ENCODE measurements at places on chromosomes 12 and 14. TPM values are rescaled to one million over a fixed set of nuclear protein-coding genes. Genes with fewer than 3 reads are reported as not detected.

SERPINA9 gene
- not detected for total RNA-seq

CCDC63 gene
- total RNA-seq, result not detected

GPHB5 gene
- not detected for total RNA-seq

SLC24A4 gene
- not detected for total RNA-seq

JPH4 gene
- total RNA-seq, result not detected

TMCC3 gene
- total RNA-seq, result 1.6 TPM

KRT2 gene
- total RNA-seq, result not detected

FITM1 gene
- total RNA-seq, result not detected

SLC7A7 gene
- 3.9 TPM for total RNA-seq

ANKRD52 gene
- 22.2 TPM for total RNA-seq

ENDOU gene
- not detected for total RNA-seq

SLC25A21 gene
- total RNA-seq, result 0.97 TPM

NANOG gene
- total RNA-seq, result not detected

SERPINA12 gene
- not detected for total RNA-seq

VRTN gene
- total RNA-seq, result not detected

ASCL4 gene
- not detected for total RNA-seq

SLC6A12 gene
- total RNA-seq, result not detected
